ENCODE measurements at places on chromosomes 2 and 18. TPM values are rescaled to one million over a fixed set of nuclear protein-coding genes. Genes with fewer than 3 reads are reported as not detected.

- DNase-seq, result peak; percentile 59
These were observed 21.2 kb upstream of the UGGT1 start for GRCh38 chr2:128069769-128070168.

Gene TXNDC2
- total RNA-seq, result 0.18 TPM

DNA sequence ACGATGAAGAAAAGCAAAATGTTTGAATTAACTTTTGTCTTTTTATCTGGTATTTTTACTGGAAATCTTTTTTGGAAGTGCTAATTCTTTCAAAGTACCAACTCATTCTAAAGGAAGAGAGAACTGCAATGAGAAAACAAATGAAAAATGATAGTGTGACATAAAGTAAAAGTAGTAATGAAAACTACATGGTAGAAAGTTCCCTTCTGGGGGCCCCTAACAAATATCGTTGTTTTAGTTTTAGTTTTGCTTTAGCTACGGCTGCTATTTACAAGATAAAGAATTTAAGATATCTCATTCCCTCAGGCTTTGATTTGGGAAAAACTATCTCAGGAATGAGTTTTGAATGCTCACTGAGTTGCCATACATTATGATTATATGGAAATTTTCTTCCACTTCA, 161.4 kb downstream of the XIRP2 start:
- DNase-seq, result no peak

Gene HOXD12
- total RNA-seq, result not detected

Gene CFAP65
- total RNA-seq, result not detected

- no peak for DNase-seq
These were observed 100.1 kb upstream of the ST3GAL5 start for GRCh38 chr2:85988914-85989270.

- no peak for DNase-seq
These were observed 22.5 kb upstream of the NEDD4L start for GRCh38 chr18:58021504-58021903.

- DNase-seq, result peak; percentile 44
These were observed 10.5 kb downstream of the NAPG start for GRCh38 chr18:10536280-10536679.

Gene FAHD2B
- total RNA-seq, result 7.9 TPM

Gene GPR45
- total RNA-seq, result not detected

Gene KRTCAP3
- not detected for total RNA-seq

DNA sequence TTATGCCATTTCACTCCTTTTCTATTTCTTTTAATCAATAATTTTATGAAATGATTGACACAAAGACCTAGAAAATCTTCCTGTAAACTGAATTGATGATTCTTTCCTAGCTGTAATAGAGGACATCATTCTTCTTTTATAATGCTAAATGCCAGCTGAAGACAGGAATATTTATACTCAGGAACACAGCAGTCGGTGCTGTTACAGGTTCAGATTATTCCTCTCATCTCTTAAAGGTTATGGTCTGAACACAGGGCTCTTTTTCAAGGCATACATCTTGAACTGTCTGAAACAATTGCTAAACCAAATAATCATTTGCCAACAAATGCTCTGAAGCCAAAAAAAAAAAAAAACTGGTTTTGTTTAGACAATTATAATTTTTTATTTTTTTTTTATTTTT, 305.0 kb upstream of the MMADHC start:
- no peak for DNase-seq

DNA sequence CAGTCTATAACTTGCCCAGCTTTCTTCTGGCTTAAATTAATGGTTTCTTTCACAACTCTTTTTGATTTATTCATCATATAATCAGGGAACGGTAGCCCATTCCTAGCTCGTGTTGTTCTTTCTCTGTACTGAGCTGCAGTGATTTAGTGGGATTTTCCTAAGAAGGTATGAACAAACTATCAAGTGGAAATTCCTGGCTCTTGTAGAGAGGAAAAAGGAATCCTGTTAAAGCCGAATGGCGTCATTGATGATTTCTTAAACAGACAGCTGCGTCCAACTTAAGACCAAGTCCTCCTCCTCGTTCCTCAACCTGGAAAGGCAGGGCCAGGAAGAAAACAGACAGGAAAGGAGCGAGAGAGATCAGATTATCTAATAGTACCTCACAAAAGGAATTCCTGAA, 69.2 kb upstream of the CABLES1 start:
- DNase-seq, result peak; percentile 41

Gene RNF152
- 18.9 TPM for total RNA-seq

DNA sequence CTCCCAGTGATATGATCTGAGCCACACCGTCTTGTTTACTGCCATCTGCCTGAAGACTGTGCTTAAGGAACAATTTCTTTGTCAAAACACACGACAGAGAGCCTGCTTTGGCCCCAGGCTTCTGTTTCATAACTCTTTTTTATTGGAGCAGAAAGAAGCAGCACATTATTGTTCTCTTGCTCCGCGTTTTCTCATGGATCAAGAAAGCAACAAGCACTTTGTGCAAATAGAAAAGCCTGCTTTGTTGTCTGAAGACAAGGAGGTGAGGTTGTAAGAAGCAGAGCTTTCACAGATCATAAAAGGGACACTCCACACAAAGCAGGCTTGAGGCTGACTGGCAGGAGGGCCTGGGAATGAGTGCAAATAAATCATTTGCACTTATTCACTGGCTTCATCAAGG, 118.3 kb upstream of the FAM136A start:
- DNase-seq, result no peak

- DNase-seq, result no peak
These were observed 126.4 kb downstream of the CCBE1 start for GRCh38 chr18:59570796-59571195.

- DNase-seq, result peak; percentile 92
These were observed 30.7 kb upstream of the FRZB start for GRCh38 chr2:182897137-182897536.

Gene LHCGR
- under 0.01 TPM for total RNA-seq

Gene ALPI
- not detected for total RNA-seq

DNA sequence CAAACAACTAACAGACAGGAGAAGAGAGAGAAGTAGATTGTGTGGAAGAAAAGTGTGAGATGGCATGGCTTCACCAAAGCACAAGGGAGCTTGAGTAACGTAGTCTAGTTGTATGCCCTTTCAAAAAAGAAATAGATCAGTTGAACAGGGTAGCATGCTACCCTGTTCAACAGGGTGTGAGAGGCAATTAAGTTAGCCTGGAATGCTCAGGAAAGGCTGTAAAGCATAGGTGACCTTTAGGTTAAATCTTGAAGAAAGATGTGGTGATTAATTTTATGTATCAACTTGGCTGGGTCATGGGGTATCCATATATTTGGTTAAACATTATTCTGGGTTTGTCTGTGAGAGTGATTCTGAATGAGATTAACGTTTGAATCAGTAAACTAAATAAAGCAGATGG, 61.8 kb upstream of the ZC3H15 start:
- no peak for DNase-seq
